ENCODE measurements at places on chromosomes 3 and 15. TPM values are rescaled to one million over a fixed set of nuclear protein-coding genes. Genes with fewer than 3 reads are reported as not detected.

DNA sequence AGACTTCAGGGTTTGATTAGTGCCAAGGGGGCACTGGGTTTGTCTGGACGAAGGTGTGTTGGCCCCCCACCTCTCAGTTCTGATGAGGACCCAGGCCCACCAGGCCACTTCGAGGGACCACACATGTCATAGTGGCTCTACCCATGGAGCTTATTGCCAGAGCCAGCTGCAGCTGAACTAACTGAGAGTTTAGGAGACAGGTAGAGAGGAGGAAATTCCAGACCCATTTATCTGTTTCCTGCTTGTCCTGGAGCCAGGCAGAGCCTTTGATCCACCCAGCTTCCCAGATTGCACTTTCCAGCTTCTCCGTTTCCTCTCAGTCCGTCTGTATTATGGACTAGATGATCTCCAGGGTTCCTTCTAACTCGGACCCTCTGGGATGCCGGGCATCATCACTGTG, 20.9 kb downstream of the SLC24A1 start:
- DNase-seq, result no peak

GRCh38 chr15:80783260-80783659, 4.1 kb downstream of the CEMIP start:
- DNase-seq, result no peak

The IDH3A gene
- total RNA-seq, result 128 TPM

DNA sequence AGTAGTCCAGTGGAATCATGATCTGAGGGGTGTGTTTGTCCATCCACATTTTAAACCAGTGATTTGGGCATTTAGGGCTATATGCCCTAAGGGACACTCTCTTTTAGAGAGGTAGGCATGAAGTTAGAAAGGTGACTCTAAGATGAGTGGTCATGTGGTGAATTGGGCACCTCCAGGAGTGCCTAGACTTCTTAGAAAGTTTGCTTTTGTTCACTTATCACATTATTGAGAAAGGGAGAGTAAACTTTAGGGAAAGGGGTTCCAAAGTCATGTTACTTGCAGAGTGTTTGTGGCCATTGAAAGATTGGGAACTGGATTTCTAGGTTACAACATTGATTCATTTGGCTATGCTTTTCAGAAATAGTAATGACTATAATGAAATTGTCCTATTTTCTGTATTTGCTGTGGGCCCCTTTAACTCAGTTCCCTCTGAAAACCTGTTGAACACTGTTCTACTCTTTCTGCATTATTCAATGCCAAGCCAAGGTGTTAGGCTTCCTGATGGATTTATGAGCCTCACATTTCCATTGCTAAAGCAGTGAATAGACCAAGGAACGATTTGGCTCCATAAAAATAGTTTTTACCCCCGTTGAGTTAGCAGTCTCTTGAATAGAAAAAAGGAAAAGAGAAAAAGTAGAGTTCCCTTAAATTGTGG, 169.3 kb downstream of the PTPRG start:
- no peak for DNase-seq

The ARIH2 gene
- total RNA-seq, result 131 TPM

GRCh38 chr15:61118885-61119284, 110.2 kb downstream of the RORA start:
- no peak for DNase-seq

The GPR160 gene
- total RNA-seq, result 115 TPM

The CHRM5 gene
- not detected for total RNA-seq

DNA sequence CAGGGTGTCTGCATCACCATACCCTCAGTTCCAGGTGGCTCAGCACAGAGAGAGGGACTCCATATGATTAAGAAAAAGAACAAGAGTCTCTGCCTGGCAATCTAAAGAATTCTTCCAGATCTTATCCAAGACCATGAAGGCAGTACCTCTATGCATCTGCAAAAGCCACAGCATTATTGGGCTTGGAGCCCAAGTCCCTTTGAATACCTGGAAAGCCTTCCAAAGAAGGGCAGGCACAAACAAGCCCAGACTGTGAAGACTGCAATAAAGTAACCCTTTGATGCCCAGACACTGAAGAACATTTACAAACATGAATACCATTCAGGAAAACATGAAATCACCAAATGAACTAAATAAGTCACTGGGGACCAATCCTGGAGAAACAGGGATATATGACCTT, 60.9 kb upstream of the DIPK2A start:
- no peak for DNase-seq

The TYRO3 gene
- 0.48 TPM for total RNA-seq

The ZDHHC19 gene
- total RNA-seq, result not detected

The IQCB1 gene
- 100 TPM for total RNA-seq

- no peak for DNase-seq
Observed at GRCh38 chr3:3468596-3468995, 289.1 kb upstream of the CRBN start.

- DNase-seq, result no peak
Observed at GRCh38 chr3:184386047-184386806, 6.4 kb downstream of the CHRD start.

GRCh38 chr3:12266038-12266437, 22.8 kb upstream of the PPARG start:
- DNase-seq, result no peak

The CTDSPL gene
- total RNA-seq, result not detected

DNA sequence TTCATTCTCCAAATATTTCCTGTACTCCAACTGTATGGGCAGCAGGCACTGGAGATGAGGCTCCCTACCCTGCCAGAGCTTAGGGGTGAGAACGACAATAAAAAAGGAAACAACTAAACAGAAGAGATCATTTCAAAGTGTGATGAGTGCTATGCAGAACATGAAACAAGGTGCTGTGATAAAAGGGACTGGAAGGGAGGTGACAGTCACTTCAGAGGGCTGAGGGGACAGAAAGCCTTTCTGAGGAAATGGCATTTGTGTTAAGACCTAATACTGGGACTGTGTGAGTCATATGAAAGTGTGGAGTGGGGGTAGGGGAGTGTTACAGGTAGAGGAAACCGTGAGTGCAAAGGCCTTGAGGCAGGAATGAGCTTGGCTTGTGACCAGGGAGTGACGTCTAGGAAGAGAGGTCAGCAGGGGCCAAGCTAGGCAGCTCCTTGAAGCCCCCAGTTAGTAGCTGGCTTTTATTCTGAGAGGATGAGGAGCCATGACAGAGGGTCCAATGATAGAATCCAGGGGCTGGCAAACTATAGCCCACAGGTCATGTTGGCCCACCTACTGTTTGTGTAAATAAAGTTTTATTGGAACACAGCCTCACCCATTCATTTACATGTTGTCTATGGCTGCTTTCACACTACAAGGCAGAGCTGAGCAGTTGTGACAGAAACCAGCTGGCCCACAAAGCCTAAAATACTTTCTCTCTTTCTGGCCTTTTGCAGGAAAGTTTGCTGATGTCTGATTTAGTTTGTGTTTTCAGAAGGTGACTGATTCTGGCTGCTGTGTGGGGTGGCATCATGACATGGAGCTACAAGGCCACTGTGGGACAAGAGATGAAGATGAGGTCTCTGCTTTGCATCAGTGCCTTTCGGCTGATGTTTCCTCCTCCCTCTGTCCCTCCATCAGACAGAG, 56.6 kb downstream of the LSM3 start:
- DNase-seq, result no peak

GRCh38 chr15:88166082-88166993, 90.2 kb downstream of the NTRK3 start:
- peak; percentile 19 for DNase-seq

DNA sequence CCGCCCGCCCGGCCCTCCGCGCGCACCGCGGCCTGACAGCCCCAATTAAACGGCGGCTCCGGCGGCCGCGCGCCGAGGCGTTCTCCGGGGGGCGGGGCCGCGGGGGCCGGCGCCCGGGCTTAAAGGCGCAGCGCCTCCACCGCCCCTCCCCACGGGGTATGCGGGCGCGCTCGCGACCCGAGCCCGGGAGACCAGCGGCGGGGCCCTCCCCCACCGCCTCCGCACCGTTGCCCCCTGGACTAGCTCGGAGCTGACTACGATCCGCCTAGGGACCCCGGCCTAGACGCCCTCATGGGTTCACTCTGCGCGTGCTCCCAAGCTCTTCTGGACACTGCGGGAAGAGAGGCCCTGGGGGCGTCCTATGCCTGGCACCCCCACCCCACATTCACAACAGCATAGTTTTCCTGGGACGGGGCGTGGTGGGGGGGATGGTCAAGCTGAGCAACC, at the start of gene DUSP7:
Gene DUSP7, minus strand, starts transcription at position 51 of the 447 bp plus-strand sequence. CDS start 205 bp downstream, outside the sequence.
- DNase-seq, result peak; percentile 84

DNA sequence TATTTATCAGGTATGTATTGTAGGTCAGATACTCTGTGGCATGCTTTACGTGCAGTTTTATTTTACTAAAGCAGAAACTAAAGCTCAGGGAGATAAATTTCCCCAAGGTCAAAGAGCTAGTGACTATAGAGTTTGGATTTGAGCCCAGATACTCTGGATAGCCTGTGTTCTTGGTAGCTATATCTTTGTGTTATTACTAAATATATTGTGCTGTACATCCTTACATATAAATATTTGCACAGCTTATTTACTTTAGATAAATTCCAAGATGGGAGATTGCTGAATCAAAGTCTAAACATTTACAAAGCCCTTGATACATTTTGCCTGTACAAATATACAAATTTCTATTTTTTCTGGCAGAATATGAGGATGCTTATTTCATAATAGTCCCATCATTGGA, 660.9 kb upstream of the NAALADL2 start:
- DNase-seq, result no peak

The LEKR1 gene
- not detected for total RNA-seq

GRCh38 chr15:63163217-63163616, 5.9 kb upstream of the RPS27L start:
- DNase-seq, result no peak

- DNase-seq, result no peak
Observed at GRCh38 chr3:70281663-70282062, 30.8 kb downstream of the MDFIC2 start.

GRCh38 chr3:187741403-187742350, 3.6 kb downstream of the BCL6 start:
- DNase-seq, result peak; percentile 92

The AMT gene
- total RNA-seq, result 7.8 TPM

DNA sequence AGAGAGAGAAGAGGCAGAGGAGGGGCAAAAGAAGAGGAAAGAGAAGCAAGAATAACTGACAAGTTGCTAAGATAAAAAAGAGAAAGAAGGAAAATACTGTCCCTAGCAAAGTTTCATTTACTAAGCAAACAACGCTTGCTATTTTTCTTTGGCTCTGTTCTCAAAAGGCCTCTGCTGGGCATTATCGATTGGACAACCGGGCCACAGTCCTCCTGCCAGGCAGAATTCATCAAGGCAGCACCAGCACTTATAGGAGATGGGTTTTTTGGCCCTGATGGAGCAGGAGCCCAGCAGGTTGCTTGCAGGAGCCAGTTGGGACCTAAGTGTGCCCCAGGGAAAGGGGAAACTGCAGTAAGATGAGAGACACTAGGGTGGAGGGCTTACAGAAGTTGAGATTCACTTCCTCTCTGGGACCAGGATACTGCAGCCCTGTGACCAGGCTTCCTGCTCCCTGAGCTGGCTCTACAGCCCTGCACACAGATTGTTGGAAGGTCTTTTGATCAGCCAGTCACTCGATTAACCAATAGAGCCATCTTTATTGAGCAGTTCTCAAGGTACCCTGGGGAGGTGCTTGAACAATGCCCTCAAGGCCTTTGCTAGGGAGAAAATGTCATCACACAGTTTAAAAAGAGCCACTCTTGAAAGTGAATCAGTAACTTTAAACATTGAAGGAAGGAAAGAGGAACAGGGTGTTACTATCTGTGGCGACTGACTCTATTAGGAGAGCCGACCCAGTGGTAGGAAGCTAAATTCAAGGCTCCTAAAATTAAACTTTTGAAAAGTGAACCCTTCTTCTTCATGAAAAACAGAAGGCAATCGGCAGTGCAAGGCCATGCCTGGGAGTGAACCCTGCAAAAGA, 28.8 kb upstream of the GLCE start:
- peak; percentile 16 for DNase-seq

DNA sequence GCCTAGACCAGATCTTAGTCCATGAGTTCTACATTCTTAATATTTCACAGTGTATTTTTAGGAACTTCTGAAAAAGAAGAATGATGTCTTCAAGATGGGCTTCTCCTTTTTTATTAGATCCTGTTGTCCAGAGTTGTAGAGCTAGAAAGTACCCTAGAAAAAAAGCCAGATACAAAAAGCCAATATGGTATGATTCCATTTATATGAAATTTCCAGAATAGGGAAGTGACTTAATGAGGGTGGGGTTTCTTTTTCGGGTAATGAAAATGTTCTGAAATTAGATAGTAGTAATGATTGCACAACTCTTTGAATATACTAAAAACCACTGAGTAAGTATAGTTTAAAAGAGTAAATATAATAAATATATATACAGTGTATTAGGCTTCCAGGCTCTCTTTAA, 116.9 kb downstream of the NFKBIZ start:
- DNase-seq, result no peak

DNA sequence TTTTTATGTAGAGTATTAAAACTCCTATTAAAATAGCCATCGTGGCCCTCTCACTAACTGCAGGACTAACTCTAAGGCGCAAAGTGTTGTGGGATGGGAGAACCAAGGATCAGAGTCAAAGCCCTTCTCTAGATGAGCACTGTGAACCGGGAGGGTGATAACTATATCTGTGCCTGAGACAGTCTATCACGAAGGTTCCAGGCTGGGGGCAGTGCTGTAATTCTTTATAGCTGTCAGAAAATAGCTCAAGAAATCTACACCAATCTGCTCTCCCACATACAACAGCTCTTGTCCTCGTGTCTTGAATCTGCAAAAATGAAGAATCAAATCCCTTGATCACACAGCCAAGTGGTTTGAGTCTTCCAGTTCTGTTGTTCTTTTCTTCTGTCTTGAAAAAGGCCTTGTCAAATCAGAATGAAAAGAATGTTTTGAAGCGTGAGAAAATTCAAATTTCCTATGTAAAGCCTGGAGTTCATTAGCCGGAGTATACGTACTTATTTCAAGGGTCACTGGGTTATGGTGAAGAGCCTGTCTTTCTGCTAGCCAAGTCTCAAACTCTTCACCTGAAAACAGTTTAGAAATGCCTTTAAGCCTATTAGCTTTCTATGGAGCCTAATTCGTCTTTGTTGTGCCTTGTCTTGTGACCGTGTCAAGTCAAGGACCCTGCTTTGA, 185.3 kb upstream of the NECTIN3 start:
- no peak for DNase-seq

- no peak for DNase-seq
Observed at GRCh38 chr3:67335813-67336212, 318.6 kb downstream of the SUCLG2 start.

GRCh38 chr3:163543662-163544061, 1534.6 kb downstream of the SI start:
- no peak for DNase-seq

GRCh38 chr3:36928220-36928619, 16.6 kb downstream of the TRANK1 start:
- no peak for DNase-seq

The CKMT1B gene
- total RNA-seq, result 3.8 TPM
